RWPE1 (cell line): ENCODE measurements at places on chromosomes 5 and 9.

DNA sequence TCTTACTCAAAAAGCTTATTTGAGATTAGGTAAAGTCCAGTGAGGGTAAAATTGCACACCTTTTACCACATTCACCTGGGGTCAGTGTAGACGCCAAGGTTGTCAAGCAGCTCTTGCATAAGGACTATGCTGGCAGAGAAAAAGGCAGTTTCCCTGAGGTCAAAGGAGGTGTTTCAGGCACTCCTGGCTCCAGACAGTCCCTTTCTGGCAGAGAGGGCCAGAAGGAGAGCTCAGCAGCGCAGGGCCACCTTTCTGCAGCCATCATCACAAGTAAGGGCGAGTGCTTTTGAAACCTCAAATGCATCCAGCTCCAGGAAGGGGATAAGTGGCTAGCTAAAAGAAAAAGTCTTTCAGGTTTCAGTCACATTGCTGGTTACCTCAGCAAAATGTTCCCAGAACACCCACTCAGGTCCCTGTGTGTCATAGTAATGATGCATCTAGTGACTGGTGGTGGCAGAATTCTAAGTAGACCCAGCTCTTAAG lies 16.7 kb upstream of the IL13 start:
- DNase-seq: no peak

- no peak for DNase-seq
These were observed 1.2 kb downstream of the OTULINL start for GRCh38 chr5:14582797-14583137.

DNA sequence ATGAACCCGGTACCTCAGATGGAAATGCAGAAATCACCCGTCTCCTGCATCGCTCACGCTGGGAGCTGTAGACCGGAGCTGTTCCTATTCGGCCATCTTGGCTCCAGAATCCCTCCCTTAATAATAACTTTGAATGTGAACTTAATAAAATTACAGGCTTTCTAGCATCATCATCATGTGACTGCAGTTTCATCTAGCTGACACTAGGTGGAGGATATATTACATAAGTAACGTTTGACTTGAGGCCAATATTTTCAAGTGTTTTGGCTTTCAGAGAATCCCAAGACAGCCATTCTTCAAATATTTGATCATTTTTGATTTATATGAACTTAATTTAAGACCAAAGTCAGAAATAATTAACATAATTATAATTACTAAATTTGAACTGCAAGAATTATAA lies 474.9 kb upstream of the CDH10 start:
- DNase-seq: peak; percentile 39

DNA sequence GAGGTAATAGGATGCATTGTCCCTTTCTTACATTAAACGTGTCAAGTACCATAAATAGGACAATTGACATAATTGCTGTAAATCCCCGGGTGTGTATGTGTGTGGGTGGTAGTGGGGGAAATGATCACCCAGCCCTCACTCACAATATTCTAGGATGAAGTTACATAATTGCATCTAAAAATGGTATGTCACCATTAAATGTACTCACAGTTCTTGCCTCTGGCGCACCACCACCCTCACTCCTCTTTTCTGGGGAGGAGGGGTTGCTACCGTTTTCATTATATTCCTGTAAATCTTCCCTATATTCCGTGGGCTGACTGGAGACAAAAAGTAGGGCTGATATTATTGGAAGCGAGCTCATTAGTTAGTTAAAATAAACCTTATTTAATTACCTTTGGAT lies 563.8 kb downstream of the TLR4 start:
- no peak for DNase-seq

DNA sequence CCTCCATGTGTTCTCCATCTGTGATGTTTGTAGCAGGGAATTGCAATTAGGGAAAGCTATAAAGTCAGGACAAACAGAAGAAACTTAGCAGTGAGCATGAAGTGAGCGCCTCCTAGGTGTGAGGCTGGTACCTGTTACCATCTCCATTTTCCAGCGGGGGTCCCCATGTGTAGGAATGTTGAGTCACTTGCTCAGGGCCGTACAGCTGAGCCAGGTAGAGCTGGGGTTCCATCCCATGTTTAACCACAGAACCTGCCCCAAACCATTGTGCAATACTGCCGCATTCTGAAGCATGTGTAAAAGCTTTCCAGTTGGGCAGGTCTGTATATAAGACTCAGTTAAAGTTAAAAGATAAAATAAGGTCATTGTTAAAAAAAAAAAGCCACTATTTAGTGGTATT lies 62.7 kb downstream of the NDFIP1 start:
- no peak for DNase-seq

GRCh38 chr5:143094087-143094521 lies 309.4 kb downstream of the NR3C1 start:
- DNase-seq: no peak

DNA sequence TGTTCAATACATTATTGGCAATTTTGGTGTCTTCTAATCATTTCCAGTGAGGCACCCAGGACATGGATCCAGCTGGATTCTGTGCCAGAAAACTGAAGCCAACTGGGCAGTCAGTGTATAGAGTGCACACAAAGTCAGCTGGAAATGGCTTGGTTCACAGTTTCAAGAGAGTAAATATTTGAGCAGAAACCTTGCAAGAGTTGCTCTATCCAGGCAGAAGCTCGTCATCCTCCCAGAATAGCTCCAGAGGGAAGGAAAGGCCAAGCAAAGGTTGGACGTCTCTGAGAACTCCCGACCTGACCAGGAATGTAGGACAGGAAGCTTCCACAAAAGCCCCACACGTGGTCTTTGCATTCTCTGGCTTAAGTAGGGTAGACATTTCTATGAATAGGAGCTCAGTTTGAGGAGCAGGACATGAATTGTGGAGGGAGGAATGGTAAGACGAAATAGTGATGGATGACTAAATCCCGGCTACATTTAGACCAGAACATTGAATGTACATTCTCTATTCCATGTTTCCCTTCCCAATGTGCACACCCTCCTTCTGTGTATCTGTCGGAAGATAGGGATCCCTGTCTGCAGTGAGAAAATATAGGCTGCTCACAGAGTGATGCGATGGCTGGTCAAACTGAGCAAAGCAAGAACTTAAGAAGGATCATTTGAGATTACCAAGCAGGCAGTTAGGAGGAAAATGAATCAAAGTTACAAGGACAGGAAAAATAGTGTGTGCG lies 72.7 kb upstream of the FCN2 start:
- no peak for DNase-seq

DNA sequence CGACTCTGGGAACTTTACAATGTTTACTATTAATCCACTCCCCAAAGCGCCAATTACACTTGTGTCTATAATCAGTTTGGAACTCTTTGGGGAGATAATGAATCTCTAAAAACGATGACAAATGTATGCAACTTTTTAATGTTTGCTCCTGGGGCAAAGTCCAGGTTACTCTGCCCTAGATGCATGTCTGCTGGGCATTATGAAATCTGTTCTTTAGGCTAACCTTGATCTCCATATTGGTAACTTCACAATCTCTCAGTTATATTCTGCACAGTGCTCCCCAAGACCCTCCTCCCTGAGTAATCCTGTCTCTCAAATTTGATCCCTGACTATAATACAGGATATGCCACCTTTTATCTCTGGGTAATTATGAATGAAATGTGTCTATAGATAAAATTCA lies 152.2 kb upstream of the TRPM3 start:
- DNase-seq: no peak

GRCh38 chr9:88828492-88828974 lies 162.7 kb upstream of the S1PR3 start:
- no peak for DNase-seq

DNA sequence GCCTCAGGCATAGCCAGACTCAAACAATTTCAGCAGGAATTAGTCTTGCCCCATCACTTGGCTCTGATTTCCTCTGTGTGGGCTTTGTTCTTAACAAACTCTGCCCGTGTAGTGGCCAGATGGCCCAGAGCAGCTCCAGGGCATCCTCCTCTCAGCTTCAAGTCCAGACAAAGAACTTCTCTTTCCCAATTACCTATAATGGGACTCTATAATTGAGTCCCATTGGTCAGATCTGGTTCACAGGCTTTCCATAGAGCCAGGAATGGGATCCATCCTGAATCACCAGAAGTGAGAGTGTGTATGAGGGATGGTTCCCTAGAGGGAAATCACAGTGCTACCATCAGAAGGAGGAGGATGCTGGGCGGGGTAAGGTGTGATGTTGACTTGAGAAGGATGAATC lies 515.8 kb downstream of the KIF4B start:
- DNase-seq: peak; percentile 91

DNA sequence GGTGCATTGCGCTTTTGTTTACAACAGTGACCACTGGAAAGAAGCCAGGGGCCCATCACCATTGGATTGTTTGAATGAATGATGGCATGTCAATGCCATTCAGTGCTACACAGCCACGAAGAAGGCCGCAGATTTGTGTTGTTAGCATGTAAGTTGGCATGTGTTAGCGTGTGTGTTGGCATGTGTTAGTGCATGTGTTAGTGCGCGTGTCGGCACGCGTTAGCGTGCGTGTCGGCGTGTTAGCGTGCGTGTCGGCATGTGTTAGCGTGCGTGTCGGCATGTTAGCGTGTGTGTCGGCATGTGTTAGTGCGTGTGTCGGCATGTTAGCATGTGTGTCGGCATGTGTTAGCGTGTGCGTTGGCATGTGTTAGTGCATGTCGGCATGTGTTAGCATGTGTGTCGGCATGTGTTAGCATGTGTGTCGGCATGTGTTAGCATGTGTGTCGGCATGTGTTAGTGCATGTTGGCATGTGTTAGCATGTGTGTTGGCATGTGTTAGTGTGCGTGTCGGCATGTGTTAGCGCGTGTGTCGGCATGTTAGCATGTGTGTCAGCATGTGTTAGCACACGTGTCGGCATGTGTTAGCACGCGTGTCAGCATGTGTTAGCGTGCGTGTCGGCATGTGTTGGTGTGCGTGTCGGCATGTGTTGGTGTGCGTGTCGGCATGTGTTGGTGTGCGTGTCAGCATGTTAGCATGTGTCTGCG lies 15.3 kb upstream of the ANKRD33B start:
- no peak for DNase-seq

- DNase-seq: peak; percentile 48
These were observed 74.2 kb upstream of the SUSD1 start for GRCh38 chr9:112249277-112249676.

DNA sequence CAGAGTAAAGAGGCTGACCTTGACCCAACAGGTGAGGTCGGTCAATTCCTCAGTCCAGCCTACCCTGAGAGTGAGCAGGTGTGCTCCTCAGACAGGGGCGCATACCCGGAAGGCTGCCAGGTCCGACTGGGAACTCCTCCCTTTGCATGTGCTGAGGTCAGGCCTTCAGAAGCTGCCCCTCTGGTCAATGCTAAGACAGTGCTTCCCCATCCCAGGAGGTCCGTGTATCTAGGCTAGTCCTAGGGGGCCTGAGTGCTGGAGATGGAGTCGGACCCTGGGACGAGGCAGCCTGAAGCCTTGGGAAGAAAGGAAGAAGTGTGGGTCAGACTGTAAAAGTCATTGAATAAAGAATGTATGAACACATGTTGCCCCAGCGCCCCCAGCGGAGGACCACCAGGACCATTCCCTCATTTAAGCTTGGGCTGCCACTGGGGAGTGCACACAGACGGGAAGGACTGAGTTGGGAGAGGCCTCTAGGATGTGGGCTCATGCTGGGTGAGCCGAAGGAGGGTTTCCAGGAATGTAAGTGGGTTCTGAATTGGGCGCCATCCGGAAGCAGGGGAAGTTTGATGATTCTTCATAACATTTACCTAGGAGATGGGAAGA lies 41.0 kb upstream of the GFPT2 start:
- DNase-seq: no peak

DNA sequence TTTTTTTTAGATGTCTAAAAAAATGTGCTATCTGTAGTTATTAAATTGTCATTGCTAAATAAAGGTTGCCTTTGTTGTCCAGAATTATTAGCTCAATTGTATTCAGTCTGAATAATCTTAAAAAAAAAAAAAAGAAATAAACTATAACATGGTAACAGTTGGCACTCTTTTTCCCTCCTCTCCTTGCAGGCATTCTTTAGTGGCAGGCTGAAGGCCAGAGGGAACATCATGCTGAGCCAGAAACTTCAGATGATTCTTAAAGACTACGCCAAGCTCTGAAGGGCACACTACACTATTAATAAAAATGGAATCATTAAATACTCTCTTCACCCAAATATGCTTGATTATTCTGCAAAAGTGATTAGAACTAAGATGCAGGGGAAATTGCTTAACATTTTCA lies 87.6 kb upstream of the FAM170A start:
- DNase-seq: no peak

DNA sequence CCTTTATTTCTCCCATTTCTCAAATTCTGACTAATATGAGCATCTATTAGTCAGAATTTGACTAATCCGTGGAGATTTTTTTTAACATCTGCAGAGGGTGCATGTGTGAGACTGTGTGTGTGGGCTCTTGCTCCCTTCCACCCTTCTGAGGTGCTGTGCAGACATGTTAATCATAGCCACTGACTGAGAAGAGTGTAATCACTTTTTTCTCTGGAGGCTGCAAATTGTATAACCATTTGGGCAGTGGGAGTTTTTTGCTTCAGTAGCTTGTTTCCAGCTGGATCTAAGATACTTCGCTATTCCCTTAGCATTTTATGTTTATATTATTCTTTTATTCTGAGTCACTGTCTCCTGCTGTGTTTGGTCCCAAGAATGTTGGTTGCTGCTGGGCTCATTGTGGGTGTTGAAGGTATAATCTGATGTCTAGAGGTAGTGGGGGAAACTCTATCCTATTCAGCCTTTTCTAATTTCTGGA lies 66.2 kb downstream of the ARHGEF28 start:
- DNase-seq: peak; percentile 77

- peak; percentile 52 for DNase-seq
These were observed 191.9 kb upstream of the SEMA6A start for GRCh38 chr5:116766470-116766947.

DNA sequence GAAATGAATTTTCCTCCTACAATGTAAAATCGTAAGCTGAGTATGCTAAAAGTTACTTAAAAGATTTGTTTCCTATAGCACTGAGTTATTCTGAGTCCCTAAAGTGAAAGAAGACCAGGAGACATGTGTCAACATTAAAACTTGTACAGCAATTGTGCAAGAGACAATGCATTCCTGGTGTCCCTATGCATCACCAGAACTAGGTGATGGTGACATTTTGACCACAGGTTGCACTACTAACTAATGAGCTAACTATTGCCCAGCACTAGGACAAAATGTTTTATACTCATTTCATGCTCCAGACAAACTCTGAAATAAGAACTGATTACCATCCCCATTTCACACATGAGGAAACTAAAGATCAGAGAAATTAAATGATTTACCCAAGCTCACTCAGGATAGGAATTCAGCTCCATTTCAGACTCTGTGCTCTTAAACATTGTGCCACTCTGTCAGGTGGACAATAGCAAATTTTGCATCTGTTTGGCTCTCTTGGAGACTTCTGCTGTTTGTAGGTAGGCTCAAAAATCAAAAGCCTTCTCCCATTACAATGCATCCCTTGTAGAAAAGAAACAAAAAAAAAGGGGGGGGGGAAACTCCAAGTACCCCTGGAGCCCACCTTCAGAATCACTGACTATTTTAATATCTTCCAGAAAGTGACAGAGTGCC lies 269.2 kb downstream of the ACTL7B start:
- no peak for DNase-seq
